ENCODE measurements at places on chromosomes 6 and 20.

GRCh38 chr6:1552296-1552761 is 57.4 kb upstream of the FOXC1 start:
- no peak for DNase-seq

DNA sequence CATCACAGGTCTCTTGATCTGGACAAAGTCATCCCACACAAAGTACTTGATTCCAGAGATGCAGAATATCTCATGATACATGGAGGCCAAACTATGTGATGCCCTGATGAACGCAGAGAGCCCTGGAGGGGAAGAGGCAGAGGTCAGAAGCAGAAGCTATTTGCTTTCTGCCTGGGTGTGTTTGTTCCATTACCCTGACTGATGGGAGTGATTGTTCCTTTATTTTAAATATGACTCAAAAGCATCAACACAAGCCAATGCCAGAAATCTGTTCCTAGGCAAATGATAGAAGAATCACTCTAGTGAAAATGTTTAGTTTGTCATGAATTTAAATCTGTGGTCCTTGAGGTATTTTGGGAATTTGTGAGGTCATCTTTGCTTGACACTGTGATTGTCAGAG is 54.7 kb upstream of the GGTLC1 start:
- no peak for DNase-seq

- DNase-seq, result no peak
Measured at GRCh38 chr20:62624325-62624690, 18.0 kb upstream of the SLCO4A1 start.

DNA sequence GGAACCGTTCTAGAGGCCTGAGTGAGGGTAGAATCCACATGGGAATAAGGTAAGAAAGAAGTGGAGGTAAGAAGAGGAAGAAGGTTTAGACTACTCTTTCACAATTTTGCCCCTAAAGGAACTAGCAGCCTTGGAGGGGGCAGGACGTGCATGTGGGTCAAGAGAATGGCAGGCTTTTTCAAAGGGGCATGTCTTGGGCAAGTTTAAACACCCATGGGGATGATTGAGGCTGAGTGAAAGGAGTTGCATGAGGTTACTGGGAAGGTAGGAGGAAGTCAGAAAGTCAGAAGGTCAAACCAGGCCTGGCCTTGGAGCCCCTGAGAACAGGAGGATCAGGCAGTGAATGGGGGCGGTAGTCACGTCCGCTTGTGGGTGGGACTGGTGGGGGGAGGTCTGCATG is 10.2 kb downstream of the ADA start:
- no peak for DNase-seq

DNA sequence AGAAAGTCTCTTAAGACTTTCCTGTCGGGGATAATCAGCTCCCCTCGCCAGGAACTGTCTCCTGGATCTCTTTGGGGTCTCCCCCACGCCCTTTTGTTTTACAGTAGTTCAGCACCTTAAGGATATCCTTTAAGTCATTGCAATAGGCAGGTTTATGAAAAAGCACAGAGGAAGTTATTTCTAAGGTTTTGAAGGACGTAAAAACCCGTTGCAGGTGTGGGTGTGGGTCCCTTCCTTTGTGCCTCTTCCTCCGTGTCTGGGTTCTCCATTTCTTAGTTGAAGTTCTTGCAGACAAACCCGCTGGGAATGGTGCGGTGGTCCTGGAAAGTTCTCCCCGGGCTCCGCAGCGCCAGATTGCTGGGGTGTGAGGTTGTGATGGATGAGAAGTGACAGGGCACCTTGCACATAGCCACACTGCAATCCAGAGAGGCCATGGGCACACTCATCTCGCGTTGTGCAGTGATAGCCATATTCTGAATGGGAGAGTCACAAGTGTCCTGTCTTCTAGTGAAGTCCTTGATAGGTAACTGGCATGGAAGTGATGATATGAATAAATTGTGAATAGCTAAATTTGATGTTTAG is 65.2 kb downstream of the GTF2H5 start:
- DNase-seq, result no peak

- no peak for DNase-seq
Measured at GRCh38 chr6:89984926-89985750, 90.9 kb downstream of the GJA10 start.

DNA sequence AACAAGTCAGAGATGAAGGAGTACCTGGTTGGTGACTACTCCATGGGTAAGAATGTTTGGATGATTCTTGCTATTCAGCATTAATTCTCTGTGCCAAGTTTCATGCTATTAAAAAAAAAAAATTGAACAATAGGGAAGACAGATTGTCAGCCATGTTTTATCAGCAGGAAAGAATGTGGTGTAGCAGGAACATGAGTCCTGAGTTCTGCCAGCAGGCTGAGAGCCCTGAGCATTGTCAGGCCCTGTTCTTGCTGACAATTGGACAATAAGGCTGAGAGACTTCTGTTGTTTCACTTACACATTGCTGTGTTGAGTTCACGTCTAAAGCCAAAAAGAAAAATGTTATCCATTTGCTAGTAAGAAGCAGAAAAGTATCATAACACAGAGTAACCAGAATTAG is 70.4 kb upstream of the SMIM28 start:
- DNase-seq, result no peak

DNA sequence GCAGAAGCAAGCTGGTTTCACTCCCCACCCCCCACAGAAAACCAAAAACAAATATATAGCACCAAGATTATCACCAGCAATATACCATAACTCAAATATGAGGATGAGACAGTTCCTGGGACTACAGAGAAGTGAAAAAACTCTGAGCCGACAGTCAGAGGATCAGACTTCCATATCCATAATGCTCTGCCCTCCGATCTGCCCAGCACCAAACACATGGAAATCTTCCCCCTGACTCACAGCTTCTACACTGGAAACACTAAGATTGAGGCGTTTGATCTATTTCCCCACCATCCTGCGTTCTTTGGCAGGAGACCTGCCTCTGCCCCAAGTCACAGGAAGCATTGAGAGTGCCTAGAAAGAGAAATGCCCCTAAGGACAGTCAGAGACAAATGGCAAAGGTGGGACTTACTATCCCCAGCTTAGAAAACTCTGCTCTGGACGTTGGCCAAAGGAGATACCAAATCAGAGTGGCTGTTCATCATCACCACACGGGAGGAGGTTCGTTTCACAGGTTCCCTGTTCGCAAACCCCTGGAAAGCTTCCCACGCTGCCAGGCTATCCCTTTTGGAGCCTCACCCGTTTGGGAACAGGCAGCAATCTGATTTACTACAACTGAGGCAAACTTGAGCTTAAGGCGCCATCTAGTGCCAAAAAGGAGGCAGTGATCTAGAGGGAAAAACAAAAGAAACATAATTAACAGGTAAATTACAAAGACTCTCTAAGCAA is 48.7 kb upstream of the SRSF6 start:
- no peak for DNase-seq

DNA sequence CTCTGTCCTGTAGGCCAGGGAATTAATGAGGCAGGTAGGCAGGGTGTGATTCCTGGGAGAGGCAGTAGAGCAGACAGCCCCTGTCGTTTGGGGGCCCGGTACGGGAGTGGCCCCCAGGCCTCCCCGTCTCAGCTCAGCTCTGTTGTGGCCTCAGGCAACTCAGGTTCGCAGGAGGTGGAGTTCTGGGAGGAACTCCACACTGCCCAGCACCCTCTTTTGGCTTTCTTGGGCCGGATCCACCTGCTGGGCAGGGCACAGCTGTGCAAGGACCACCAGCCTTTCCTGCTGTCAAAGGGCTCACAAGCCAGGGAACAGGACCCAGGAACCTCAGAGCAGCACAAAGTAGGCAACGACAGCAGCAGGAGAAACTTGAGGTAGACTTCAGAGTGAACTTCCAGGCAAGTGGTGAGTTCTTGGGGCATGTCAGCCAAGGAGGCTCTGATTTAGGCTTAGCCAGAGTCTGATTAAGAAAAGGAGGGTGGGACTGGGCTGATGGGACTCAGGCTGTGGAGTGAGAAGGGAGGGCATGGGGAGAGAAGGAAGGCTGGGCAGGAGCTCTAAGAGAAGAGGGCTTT is 36.9 kb downstream of the RAB44 start:
- no peak for DNase-seq

GRCh38 chr6:168031411-168031971 is 34.0 kb downstream of the KIF25 start:
- no peak for DNase-seq

DNA sequence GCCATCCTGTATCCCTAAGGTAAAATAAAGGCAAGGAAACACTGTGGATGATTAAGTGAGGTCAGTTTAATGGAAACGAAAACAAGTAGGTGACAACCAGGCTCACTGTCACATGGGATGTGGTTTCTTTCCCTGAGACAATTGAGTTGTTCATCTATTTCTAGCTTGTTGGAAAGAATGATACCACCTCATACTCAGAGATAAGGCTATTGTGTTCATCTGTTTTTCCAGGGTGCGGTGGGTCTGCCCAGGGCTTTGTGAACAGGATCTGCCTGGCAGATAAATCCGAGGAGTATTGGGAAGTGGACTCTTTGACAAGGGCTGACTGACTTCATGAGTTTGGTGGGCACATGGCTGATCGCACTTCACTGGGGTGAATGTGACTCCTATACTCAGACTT is 80.8 kb upstream of the TIAM2 start:
- DNase-seq, result no peak

- no peak for DNase-seq
Measured at GRCh38 chr6:144353871-144354314, 68.8 kb downstream of the UTRN start.

DNA sequence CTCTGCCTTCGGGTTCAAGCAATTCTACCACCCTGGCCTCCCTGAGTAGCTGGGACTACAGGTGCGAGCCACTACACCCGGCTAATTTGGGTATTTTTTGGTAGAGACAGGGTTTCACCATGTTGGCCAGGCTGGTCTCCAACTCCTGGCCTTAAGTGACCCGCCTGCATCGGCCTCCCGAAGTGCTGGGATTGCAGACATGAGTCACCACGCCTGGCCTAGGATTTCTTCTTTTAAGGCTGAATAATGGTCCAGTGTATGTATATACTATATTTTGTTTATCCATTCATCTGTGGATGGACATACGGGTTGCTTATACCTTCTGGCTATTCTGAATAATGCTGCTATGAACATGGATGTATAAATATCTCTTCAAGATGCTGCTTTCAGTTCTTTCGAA is 17.1 kb downstream of the RIOK1 start:
- DNase-seq, result no peak

Data from activated gamma-delta T cell treated with anti-CD3 and anti-CD28 coated beads, Interleukin-2, amount 50 U/mL, for 16 hours (primary cell).